ENCODE measurements at places on chromosomes 7 and 10.

DNA sequence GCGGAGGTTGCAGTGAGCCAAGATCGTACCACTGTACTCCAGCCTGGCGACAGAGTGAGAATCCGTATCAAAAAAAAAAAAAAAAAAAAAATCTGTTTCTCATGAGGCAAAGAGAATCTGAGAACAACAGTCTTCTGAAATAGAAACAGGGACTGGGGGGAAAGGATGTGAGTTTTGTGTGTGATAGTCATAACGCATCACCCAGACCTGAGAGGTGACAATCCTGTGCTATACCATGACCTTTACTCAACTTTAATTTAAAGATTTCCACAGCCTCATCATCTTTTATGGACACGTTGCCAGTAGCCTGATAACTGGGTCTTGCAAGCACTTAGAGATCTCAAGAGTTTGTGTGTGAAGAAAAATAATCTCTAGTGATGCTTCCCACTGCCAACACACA is 2.3 kb downstream of the ATXN7L1 start:
- DNase-seq, result no peak

- no peak for DNase-seq
Observed at GRCh38 chr7:117937753-117938483, 64.7 kb upstream of the CTTNBP2 start.

- peak; percentile 68 for DNase-seq
Observed at GRCh38 chr10:59708816-59709394, 745 bp downstream of the SLC16A9 start.

DNA sequence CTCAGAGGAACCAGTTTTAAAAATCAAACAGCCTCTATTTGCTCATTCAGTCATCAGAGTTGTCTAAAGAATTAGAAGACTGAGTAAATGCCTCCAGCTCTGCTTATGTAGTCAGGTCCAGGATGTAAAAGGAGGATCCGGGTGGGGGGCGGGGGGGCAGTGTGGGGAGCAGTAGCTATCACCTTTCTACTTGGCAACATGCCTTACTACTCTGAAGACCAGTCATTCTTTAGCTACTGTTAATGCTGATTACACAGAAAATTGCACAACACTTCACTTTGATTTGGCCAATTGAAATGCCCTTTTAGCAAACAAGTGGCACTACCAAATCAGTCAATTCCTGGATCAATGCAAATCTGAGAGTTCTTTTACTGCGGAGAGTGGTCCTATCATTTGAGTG is 164.2 kb downstream of the NXPH1 start:
- DNase-seq, result no peak

DNA sequence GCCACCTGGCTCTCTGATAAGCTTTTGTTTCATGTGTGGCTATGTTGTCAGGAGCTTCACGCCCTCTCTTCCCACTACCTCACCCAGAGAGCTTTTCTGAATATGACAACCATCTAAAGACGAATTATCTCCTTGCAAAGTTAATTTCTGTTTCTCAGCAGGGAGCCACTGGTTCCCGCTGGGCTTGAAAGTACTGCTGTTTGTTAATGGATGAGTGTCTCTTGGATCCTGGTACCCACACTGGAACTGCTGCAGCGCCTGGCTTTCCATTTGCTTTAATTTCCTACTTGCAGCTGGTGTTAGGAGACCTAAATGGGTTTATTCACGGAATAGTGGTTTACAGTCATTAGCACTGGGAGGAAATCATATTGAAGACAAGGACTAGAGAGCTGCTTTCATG is 267.9 kb upstream of the LRGUK start:
- DNase-seq, result no peak

DNA sequence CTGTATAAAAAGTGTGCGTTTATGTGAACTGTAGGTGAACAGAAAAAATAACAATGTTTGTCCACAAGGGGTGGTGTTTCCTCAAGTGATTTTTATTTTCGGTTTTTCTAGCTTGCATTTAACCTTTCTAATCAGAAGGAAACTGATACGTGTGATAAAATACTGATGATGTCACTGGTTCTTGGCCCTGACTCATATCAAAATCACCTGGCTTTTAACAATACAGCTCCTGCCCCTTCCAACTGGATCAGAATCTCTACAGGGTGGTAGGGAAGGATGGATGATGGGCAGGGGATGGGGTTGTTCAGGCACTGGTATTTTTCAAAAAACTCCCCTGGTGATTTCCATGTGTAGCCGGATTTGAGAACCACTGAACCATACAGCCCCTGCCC is 10.9 kb downstream of the NPFFR1 start:
- peak; percentile 66 for DNase-seq

GRCh38 chr10:96334616-96335526 is 23.9 kb downstream of the OPALIN start:
- DNase-seq, result peak; percentile 62

GRCh38 chr10:119090968-119091367 is 10.4 kb upstream of the EIF3A start:
- DNase-seq, result peak; percentile 83

DNA sequence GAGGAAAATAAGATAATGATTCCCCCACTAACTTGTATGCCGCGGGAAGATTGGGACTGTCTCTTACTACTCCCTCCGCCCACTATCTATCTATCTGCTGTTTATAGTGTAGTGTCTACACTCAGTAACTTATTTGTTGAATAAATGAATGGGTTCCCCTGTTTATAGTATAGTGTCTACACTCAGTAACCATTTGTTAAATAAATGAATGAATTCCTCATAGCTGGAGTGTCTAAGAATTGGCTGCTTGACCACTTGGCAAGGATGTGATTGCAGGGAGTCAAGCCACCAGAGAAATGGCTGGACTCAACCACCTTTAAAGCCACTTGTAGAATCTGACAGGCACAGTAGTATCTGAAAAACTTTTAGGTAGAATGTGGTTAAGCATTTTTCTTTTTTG is 147.1 kb downstream of the TRIL start:
- no peak for DNase-seq

DNA sequence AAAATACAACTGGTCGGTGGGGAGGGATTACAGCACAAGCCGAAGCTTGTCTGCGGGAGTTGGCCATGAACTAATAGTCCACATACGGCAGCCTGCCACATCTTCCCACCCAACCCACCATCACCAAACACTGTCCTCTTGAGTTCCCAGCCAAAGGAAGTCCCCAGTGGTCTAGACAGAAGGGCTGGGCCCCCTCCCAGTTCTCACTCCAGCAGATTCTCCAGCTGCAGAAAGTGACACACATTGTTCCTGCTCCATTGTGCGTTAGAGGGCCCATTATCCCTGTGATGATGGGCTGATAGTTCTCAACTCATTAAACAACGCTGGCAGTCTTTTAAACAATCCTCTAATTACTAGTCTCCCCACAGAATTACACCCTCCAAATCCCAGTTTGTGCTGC is 148.0 kb downstream of the FGFR2 start:
- no peak for DNase-seq

DNA sequence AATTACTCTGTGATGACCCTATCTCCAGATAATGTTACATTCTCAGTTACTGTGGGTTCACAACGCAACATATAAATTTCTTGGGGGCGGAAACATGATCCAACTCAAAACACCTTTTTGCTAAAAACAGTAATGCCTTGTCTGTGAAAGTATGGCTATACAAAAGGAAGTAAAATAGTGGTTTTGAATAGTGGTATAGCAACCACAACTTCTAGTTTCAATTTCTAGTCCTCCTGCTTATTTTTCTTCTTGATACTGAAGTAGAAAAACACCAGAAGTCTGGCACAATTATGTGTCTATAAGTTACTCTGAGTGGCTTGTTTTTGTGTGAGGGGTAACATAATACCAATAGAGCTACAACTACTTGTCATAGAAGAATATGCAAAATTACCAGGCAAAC is 21.5 kb upstream of the ZNF800 start:
- DNase-seq, result peak; percentile 73

DNA sequence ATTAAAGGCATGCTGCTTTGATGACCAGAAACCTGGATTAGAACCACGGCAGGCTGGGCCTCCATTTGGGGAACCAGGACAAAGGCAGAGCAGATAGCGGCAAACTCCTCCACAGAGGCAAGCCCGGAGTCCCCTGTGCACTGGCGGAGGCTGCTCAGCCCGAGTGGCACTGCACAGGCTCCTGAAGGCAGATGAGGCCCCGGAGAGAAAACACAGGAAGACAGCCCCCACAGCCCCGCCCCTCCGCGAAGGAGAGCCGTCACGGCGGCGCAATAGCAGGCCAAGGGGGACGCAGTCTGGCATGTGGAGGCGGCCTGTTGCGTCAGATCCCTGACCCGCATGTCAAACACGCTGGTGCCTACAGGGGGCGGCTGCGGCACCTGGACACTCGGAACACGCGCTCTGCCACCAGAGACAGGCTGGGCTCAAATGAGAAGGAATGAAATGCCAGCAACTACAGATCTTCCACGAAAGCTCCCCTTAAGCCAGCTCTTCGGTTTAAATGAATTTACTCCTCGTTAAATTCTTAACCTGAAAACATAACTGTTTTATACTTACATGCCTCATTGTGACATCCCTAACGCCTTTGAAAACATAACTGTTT is 128.5 kb downstream of the MAD1L1 start:
- peak; percentile 86 for DNase-seq

GRCh38 chr7:155865830-155866525 is 53.7 kb upstream of the SHH start:
- no peak for DNase-seq

GRCh38 chr10:84415539-84416244 is 87.3 kb downstream of the CCSER2 start:
- no peak for DNase-seq

GRCh38 chr10:63494951-63495350 is 26.2 kb upstream of the REEP3 start:
- no peak for DNase-seq

- peak; percentile 90 for DNase-seq
Observed at GRCh38 chr10:7410862-7411670, at the start of gene SFMBT2. Gene SFMBT2, minus strand, starts transcription at chr10:7411034. Its CDS starts 29,136 bp downstream, at chr10:7381898.

GRCh38 chr10:73478636-73479035 is 17.2 kb downstream of the PPP3CB start:
- no peak for DNase-seq

DNA sequence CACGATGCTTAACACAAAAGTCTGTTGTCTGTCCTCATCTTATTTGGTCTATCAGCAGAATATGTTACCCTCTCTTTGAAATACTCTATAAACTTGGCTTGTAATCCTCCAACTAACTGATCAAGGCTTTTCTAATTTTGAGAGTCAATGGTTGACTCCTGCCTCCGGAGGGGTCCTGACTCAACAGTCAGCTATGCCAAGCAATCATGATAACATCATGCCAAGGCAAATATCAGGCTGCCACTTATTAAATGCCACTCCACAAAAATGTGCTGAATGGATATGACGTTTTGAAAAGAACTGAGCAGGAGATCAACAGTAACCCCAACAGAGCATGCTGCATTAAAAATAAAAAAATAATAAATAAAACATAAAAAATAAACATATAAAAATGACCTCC is 116.1 kb downstream of the PARD3 start:
- no peak for DNase-seq

- DNase-seq, result no peak
Observed at GRCh38 chr10:8913720-8914119, 859.2 kb downstream of the GATA3 start.

DNA sequence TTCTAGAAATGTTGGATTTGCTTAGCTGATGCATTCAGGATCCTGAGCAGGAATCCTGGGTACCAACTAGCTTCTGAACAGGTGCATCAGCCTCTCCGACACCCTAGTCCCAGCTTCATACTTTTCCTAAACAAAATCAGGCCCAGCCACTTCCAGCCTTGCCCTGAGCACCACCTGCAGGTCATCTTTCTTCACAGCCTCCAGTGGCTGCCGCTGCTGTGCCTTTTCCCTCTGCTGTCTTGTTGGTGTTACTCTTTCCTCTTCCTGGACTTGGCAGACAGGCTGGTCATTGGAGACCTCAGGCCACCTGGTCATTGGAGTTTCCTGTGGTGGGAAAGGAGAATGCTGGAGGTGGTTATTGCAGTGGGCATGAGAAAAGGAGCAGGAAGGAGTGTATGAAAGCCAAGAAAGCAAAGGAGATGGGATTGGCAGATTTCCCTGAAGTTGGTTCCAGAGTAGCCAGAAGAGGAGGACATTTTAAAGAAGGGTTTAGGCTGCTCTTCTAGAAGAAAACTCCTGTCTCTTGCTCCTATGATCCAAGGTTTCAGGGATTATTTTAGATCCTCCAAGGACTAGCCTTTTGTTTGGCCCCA is 48.2 kb upstream of the NFKB2 start:
- peak; percentile 67 for DNase-seq

- no peak for DNase-seq
Observed at GRCh38 chr10:52956461-52956860, 183.9 kb upstream of the MBL2 start.

GRCh38 chr10:21280037-21280436 is 245.4 kb downstream of the SKIDA1 start:
- DNase-seq, result no peak

DNA sequence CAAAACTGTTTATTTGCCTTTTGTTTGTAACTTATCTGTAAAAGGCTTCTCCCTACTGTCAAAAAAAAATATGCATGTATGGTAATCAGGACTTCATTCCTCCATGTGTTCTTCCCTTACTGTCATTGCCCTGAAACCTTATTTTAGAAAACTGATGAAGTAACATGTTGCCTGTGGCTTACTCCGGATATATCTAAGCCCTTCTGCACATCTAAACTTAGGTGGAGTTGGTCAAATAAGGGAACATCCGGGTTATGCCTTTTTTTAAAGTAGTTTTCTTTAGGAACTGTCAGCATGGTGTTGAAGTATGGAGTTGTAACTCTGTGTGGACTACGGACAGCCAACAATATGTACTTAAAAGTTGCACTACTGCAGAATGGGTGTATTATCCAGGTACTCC is 6.2 kb downstream of the SAR1A start:
- no peak for DNase-seq

DNA sequence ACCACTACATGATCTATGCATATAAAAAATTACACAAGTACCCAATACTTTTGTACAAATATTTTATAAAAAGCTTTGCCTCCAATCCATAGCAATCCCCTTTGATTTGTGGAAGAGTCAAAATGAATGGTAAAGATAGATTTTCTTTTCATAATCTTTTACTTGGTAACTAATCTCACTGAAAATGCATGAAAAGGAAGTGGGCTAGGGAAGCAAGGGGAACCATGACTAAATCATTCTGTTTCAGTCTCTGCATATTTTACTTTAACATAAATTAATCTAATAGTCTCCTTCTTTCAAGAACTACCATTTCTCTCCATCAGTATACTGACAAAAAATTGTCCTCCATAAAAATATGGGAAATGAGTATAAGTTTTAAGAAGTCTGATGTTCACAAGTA is 96.9 kb downstream of the TES start:
- DNase-seq, result no peak

GRCh38 chr10:76641215-76641614 is 996.4 kb downstream of the KCNMA1 start:
- no peak for DNase-seq

All from activated CD4-positive, alpha-beta T cell treated with anti-CD3 and anti-CD28 coated beads, Interleukin-2, amount 10 ng/mL, durations not matched to agents 24 days and 14 days (primary cell).